ELF-1 (cell line): ENCODE measurements at places on chromosomes 4 and X.
A peak's percentile ranks its signal among the peaks of the same experiment; 100 is the strongest.

DNA sequence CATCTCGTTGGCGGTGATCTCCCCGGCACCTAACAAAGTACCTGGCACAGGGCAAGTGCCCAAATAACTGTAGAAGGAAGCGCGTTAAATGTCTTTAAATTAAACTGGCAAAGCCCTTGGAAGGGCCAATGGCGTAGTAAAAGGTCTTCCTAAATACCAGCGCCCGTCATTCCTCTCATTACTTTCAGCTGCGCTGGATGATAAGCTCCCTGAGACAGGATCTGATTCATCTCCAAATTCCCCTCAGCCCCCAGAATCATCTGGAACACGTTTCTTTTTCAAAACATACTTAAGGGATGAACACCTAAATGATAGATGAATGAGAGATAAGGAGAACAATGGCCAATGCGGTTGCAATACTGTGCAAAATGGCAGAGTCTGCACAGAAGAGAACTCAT is 95.1 kb downstream of the AFAP1 start:
- no peak for DNase-seq

DNA sequence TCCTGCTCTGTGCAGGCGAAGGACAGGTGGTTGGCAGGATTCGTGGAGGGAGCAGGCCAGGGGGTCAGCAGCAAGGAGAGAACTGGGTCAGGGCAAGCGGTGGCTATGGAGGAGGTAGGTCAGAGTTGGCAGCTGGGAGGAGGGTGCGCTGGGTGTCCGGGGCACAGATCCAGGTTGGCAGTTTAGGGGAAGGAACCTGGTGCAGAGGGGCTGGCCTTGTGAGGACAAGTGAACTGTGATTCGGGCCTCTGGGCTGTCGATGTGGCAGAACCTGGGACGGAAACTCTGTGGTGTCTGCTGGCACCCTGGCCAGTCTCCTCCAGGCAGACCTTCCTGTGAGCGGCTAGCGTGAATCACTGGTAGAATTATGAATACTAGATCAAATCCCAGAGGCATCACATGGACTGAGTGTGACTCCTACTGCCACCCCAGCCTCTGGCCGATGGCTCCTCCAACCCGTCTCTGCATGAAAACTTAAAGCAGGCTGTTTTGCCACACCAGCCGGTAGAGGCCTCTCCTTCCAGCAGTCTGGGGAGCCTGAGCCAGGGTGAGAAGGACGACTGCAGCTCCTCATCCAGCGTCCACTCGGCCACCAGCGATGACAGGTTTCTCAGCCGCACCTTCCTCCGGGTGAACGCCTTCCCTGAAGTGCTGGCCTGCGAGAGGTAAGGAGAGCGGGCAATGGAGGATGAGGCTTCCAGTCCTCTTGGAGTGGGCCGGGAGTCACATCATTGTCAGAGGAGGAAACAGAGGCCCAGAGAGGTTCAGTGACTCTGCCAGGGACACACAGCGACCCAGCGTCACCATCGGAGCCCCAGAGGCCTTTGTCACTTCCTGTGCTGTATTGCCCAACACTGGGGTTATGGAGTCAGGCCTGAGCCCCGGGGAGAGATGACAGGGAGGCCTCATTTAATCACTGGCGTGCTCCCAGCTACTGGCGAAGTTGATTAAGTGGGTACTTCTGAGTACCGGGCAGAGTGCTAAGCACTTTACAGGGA is 20.3 kb downstream of the EVC start:
- DNase-seq = no peak

DNA sequence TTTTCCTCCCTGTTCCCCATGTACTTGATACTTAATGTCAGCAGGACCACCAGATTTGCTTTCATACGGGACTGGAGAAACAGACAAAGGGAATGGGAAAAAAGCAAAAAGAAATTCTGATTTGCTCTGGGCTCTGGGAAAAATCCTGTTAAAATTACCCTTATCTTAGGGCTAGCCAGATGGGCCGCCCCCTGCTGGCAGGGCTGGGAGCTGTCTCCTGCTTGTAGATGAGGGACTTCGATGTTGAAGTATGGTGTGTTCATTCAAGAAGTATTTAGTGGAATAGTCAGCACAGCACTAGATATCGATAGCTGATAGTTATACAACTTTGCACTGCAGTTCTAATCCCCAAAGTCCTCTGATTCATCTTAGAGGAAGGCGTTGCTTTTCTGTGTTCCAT is 45.8 kb downstream of the BCORL1 start:
- peak; percentile 59 for DNase-seq

DNA sequence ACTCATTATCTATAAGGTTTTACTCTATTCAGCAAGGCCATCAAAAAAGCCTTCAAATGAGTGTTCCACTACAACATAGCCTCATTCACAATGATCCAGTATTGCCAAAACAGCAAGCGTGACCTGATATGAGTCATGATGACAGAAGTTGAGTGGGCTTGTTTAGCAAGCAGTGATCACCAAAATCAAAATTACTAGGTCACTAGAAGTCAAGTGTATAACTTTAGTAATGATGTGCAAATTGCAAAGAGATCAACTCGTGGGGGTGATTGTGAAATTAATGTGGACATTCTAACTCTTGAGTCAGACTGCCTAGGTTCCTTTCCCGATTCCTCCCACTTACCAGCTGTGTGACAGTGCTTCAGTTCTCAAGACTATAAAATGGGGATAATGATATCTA is 124.5 kb downstream of the CHM start:
- no peak for DNase-seq

DNA sequence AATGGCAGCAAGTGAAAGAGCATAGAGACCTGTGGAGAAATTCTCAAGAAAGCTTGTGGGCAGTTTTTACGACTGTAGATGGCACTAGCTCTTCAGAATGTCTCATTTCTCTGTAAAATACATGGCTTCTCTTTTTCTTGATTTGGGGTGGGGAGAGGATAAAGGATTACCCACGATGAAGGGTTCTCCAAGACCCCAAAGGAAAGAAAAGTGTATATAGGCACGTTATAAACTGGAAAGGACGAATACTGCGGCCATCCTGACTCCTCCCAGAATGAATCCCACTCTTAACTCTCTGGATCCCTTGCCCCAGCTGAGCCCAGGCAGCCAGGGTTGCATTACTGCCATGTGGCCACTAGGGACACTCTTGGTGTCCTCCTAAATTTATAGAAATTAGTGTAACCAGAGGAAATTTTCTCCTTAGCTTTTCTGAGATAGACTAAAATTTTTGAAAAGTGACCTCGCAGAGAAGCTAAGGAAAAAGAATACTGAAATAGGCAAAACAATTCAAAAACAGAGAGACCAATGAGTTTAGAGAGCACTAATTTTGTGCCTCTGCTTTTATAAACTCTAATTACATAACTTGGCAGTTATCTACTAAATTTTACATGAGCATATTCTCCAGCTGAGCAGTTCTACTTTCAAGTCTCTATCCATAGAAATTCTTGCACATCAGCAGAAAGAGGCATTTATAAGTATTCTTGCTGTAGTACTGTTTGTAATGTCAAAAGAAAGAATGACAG is 37.8 kb upstream of the PCDH19 start:
- DNase-seq = peak; percentile 77

DNA sequence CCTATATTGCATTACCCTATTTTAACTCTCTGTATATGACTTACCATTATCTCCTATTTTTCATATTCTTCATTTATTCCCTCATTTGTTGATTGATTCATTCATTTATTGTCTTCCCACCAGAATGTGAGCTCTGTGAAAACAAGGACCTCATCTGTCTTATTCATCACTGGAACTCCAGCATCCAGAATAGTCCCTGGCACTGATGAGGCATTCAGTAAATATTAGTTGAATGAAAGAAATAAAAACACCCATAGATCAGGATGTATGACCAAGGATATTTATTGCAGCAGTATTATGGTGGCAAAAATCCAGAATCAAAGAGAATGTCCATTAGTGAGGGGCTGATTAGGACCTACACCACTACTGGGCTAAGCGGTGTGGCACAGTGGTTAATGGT is 164.9 kb downstream of the SPRY1 start:
- DNase-seq = no peak

DNA sequence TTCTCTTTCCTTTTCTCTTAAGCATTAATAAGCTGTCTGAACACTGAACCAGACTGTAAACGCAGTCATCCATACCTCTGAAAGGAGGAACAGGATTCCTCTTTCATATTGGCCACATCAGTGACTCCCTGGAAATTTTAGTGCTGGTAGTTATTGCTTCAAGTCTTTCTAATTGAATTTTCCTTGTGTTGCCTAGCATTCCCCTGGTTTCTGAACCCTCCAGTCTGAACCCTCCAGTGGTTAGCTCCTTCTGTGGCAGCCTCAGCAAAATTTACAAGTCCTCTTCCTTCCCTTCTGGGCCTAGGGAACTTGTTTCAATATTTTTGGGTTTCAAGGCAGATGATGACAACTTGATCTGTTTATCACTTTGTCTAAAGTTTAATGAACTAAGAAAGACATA is 7.9 kb downstream of the SPARCL1 start:
- no peak for DNase-seq

DNA sequence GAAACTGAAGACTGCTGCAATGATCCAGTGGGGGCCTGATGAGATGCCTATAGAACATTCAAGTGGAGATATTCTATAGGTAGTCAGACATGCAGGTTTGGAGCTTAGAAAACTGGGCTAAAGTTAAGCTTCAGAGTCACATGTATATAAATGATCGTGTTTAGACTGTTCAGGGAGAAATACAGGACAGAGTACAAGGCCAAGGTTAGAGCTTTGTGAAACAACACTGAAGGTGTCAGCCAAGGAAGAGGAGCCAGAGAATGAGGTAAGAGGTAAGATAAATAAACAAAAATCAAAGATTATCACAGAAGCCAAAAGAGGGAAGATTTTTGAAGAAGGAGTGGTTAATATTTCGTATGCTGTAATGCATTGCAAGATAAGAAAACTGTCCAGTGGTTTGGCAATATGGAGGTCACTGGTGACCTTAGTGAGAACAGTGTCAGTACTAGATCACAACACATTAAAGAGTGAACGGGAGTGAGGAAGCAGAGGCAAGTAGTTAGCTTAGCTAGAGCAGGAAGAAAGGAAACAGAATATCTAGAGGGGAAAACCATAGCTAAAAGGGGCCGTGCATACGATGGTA is 58.0 kb upstream of the KLHL13 start:
- no peak for DNase-seq

- no peak for DNase-seq
Measured at GRCh38 chr4:140255467-140255866, 101.5 kb upstream of the MAML3 start.

DNA sequence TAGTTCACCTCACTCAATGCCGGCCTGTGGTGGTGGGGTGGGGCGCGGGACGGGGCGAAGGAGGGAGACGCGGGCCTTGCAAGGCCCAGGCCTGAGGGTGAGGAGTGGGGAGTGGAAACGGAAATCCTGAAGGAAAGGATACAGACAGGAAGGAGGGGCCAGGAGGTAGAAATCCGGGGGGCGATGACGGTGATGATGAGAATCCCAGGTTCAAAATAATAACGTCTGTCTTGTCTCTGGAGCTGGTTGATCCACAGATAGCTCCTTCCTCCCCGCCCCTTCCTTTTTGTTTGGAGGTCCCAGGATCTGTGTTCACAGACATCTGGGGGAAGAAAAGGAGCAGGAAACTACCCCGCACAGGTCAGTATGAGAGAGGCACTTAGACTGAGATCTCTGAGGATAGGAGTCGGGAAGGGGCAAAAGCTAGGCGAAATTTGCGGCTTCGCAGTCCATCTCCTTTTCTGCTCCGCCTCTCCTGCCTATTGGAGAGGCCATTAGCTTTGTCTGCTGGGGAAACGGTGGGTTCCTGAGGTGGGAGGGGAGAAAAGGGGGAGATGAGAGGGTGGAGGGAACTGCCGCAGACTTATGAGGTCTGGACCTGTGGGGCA is 746 bp downstream of the TCEAL7 start:
- DNase-seq = peak; percentile 62

DNA sequence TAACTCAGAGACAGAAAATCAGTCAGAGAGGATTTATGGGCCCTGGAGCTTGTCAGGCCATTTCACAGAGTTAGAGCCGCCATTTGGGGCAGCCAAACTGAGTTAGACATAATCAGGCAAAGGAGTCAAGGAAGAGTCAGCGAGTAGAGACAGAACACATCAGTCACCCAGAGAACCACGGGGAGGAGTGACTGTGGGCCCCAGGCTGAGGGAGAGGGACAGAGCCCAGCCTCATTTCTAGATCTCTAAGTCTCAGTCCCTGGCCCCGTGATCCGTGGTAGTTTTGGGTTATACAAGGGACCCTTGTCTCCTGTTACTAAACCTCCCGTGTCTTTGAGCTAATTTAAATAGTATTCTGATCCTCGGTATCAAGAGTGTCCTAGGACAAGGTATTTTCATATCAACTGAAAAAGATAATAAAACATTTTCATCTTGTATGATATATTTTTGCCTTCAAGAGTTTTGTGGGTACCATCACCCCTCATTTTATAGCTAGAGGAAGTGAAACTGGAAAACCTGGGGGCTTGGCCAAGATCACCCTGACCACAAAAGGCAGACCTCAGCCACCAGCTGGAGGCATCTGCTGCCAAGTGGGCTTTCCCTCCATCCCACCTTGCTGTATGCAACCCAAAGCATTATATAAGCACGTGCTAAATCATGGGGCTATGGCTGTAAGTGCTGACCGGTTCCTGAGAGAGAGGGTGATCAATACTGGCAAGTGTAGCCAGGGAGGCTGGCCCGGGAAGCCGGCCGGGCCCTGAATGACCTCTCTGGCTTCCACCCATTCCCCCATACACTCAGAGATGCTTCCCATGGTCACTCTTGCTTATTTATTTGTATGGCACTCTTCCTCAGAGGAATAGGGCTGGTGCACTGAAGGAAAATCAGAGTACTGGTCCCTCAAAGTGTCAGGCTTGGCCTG is 204.1 kb downstream of the BCOR start:
- DNase-seq = no peak

DNA sequence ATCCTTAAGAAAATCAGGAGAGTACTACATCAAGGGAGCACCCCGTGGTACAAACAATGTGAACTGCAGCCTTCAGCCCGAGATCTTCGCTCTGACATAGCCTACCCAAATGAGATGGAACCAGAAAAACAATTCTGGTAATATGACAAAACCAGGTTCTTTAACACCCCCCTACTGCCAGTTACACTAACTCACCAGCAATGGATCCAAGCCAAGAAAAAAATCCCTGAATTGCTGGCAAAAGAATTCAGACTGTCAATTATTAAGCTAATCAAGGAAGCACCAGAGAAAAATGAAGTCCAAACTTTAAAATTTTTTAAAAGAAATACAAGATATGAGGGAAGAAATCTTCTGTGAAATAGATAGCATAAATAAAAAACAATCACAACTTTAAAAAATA is 101.7 kb upstream of the KLF8 start:
- no peak for DNase-seq

GRCh38 chrX:35890699-35891098 is 28.8 kb upstream of the CFAP47 start:
- DNase-seq = peak; percentile 66

- no peak for DNase-seq
Measured at GRCh38 chr4:1467581-1468458, 61.6 kb upstream of the NKX1-1 start.

DNA sequence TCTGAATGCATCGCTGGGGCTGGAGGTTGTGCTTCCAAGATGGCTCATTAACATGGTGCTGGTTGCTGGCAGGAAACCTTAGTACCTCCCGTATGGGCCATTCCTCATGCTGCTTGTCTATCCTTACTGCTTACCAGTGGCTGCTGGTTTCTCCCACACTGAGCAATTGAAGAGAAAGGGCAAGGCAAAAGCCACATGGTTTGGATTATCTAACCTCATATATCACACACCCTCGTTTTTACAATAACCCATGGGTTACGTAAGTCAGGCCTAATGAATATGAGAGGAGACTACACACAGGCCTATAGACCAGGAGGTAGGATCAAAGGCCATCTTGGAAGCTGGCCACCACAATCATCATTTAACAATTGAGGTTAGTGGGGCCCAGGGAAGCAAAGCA is 141.8 kb upstream of the EDNRA start:
- no peak for DNase-seq

GRCh38 chr4:37665333-37666320 is 20.5 kb downstream of the RELL1 start:
- no peak for DNase-seq
